Fibroblast of upper back skin (primary cell): ENCODE measurements at places on chromosomes 3 and 15.
A peak's percentile ranks its signal among the peaks of the same experiment; 100 is the strongest.

DNA sequence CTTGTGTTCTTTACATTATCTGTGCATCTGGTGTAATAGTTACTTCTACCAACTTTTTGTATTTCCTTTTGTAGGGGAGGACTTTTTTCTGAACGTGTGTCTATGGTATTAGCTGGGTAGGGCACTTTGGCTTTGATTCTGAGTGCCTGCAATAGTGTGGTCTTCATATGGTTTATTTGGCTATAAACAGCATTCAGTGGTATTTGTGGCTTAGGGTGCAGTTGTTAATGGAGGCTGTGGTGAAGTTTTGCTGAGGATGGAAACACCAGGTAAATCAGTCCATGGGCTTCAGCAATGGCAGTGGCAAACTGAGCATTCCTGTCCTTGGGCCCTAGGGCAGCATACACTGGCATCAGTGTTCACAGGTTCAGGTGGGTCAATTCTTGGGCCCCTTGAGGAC is 230.6 kb upstream of the CTNNB1 start:
- no peak for DNase-seq

DNA sequence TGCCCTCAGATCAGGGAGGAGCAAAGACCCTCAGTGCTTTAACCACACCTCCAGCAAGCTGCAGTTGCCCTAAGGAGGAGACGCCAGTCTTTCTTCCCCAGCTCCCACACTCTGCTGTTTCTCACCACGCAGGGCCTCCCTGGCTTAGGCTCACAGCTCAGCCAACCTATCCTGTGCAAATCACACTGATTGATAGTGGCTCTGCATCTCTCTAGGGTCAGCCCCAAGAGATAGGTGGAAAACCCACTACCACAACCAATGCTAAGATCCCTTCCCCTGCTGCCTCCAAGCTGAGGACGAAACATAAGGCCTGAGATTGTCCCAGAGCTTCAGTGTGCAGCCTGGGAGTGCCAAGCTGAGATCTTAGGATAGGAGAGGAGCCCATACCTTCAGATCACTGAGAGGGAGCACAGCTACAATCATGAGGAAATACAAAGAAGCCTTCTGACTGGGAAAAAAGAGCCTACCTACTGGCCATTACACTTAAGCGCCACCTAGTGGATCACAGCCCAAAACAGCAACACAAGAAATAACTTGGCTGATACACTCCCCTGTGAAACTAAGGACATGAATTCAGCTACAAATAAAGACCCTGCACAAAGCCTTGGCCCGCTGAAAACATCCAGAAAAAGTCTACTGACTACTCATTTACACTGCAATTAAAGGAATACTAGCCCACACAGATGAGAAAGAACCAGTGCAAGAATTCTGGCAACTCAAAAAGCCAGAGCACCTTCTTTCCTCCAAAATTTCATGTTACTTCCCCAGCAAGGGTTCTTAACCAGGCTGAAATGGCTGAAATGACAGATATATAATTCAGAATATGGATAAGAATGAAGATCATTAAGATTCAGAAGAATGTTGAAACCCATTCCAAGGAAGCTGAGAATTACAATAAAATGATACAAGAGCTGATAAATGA is 271.5 kb upstream of the DCBLD2 start:
- DNase-seq: peak; percentile 83

GRCh38 chr15:27095886-27096624 is 125.1 kb downstream of the GABRG3 start:
- peak; percentile 50 for DNase-seq

- DNase-seq: peak; percentile 51
Measured at GRCh38 chr3:55721716-55722484, 234.8 kb upstream of the WNT5A start.

DNA sequence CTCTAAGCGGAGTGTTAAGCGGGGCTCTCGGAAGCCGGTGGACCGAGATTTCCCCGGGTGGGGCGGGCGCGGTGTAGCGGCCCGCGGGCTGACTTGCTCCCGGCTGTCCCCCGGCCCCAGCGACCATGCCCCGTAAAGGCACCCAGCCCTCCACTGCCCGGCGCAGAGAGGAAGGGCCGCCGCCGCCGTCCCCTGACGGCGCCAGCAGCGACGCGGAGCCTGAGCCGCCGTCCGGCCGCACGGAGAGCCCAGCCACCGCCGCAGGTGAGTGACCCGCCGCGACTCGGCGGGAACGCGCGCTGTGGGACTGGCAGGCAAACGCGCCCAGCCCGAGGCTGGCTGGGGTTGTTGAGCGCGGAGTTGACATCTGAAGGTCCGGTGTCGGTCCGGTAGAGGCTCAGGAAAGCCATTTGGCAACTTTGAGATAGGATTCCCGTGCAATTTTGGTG is 1.3 kb downstream of the SMC4 start:
- DNase-seq: no peak

GRCh38 chr3:33488683-33489082 is 48.5 kb upstream of the UBP1 start:
- DNase-seq: peak; percentile 10

GRCh38 chr3:9157651-9158362 is 91.6 kb downstream of the SRGAP3 start:
- no peak for DNase-seq

- DNase-seq: peak; percentile 36
Measured at GRCh38 chr3:197029511-197030167, at the start of gene MELTF. TSS of gene MELTF (minus strand) at chr3:197029817. CDS start at chr3:197029702, 115 bp downstream.

GRCh38 chr3:162421721-162422120 is 925.1 kb downstream of the OTOL1 start:
- no peak for DNase-seq

DNA sequence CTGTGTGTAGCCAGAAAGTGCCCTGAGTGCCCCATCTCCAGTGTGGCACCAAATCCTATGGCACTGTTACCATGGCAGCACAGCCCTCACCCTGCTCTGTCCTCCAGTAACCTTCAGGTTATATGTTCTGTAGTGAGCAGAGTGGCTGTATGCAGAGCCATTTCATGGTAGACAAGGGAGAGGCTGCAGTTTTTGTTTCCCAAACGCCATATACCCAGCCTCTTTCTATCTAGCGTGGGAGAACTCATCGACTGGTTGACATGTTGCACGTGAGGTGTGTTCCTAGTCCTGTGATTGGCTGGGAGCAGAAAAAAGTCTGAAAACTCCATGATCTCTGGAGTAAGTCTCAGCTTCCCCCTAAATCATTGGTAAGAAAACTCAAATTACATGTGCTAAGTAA is 2.0 kb downstream of the SIDT1 start:
- DNase-seq: no peak

DNA sequence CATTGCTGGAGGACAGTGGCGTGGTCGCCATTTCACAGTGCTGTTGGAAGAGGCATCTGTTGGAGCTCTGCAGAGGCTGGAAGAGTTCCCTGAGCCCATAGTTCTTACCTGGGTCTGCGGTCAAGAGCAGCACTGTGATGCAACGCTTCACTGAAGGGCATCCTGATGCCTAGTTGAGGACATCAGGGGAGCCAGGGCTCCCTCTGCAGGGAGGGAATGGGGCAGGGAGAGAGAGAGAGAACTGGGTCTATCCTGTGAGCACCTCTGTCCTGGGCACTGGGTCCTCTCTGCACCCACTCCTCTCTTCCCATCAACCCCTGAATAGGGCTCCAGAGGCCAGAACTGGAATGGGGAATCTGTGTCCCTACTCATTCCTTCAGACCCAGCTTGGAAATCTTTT is 23.9 kb upstream of the MOBP start:
- no peak for DNase-seq

GRCh38 chr3:58013973-58014649 is 5.9 kb downstream of the FLNB start:
- DNase-seq: peak; percentile 95

GRCh38 chr15:24269166-24269571 is 406.4 kb upstream of the NPAP1 start:
- DNase-seq: no peak

GRCh38 chr3:100269410-100270214 is 8.8 kb downstream of the TBC1D23 start:
- DNase-seq: peak; percentile 97

- no peak for DNase-seq
Measured at GRCh38 chr3:145578471-145578870, 582.5 kb downstream of the PLOD2 start.

DNA sequence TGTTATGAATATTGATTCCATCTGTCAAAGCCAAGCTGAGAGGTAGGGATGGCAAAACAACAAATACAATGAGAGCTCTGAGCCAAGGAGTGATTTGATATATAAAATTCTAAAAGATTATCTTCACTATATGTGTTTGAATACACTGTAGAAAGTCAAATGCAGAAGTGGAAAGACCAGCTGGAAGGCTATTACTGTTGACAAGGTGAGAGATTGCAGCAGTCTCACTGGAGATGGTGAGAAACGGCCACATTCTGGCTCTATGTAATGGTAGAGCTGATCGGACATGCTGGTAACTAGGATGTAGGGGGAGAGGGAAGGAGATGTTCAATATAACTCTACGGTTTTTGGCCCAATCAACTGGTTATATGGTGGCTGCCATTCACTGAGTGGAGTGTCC is 434.2 kb upstream of the SUCLG2 start:
- no peak for DNase-seq

DNA sequence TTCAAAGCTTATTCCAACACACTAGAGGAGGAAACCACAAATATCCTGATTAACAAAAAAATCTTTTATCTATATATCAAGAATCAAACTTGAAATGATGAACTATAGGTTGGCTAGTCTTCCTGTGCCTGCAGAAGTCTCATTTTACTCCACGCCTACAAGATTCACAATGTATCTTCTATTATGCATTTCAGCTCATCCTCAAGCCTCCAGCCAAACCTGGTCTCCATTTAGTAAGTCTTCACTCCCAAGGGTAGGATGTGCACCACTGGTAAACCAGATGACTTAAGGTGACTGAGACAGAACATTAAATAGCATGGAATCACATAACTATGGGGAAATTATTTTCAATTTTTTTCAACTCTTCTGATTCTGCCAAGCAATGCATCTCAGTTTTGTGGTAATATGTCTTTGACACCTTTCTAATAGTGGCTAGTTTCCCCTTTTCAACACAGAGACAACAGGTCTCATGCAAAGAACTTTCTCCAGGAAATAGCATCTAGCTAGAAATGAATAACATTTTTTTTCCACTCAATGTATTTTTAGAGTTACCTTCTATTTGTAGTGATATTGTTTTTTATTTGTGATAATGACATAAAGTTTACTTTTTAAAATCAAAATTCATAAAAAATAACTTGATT is 166.9 kb downstream of the TNIK start:
- DNase-seq: no peak

DNA sequence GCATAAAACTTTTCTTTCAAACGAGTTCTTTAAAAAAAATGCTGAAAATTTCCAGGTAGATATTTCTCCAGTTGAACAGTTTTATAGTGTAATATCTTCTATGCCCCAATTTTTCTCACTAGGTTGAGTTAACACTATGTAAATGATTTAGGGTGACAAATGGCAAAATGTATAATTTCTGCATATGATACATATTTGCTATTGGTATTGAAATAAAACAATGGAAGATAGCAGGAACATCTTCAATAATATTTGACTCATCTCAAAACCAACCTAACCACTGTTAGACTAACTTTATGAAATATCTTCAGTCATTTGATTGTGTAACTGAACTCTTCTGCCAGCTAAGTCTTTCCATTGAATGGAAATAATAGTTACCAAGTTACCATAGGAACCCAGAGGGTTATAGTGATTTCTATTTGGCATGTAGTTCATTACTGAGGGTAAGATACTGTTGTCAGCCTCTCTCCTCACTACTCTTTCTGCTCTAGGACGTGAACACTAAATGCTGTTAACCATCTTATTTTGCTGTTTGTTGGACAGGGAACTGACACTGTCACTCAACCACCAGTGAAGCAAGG is 824.7 kb upstream of the NECTIN3 start:
- no peak for DNase-seq

DNA sequence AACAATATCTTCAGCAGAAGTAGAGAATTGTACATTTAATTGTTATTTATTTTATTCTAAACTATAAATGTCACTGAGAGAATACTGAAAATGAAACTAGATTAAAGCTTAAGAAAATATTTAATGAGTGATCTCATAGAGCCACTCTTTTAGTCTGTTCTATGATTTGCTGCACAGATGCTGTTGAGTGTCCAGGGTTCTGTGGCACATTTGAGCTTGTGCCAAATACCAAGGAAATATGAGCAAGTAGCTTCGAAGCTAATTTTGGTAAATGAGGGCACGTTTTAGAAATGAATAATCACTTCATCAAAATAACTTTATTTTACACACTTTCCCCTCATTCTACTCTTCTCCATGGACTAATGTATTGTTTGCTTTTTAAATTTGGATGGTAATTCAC is 53.6 kb upstream of the THRB start:
- DNase-seq: peak; percentile 31

DNA sequence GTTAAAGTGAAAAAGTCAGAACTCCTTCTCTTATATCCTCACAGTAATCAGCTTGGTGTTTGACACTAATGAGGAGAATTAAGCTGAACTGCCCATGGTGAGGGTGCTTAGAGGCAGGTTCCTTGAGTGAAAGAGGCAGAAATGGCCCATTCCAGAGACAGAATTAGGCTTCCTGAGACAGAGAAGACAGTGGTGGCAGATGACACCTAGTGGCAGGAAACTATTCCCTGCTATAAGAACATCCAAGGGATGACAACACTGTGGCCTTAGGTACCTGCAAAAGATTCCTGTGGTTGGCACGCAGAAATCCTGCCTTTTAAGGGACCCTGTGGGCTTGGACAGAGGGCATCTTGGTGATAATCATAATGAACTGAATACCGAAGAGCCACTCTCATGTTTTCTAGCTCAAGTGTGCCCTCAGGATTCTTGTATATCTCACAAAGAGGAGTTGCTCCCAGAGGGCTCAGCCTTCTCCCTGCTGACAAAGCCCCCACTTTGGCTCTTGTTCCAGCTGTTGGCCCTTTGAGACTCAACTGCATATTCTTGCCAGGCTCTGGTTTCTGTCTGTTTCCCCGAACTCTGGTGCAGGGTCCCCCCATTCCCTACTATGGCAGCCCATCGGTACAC is 56.0 kb downstream of the KBTBD12 start:
- peak; percentile 58 for DNase-seq

DNA sequence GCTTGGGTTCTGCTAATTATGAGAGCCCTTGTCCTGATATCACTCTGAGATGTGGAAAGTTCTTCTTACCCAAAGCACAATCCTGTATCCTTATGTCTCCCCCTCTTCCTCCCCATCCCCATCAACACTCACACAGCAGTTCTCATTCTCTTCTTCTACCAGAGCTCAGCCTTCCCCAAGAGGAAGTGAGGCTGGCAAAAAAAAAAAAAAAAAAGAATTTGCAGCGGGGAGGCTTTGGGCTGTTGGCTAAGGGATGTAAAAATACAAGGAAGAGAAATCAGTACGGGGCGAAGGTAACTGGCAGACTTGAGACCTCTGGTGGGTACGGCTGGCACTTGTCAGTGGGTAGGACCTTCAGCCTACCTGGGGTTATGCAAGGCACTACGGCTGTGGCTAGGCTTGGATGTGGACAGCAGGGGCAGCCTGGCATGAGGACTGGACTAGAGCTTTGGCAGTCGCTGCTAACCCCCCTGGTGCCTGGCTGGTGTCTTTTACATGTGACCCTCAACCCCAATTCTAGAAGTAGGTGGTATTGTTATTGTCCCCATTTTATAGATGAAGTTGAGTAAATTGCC is 5.4 kb downstream of the VIPR1 start:
- DNase-seq: no peak
